ENCODE measurements at places on chromosomes 2 and 18. TPM values are rescaled to one million over a fixed set of nuclear protein-coding genes. Genes with fewer than 3 reads are reported as not detected.

The CAVIN2 gene
- total RNA-seq = not detected

- H3K36me3 ChIP-seq = no peaks in the 10 kb centered on the region
- no peak for DNase-seq
- H3K4me1 ChIP-seq = peaks cover 2% of the 10 kb centered on the region
These were observed 260.4 kb downstream of the METTL4 start for GRCh38 chr18:2310886-2311285.

GRCh38 chr2:16661936-16662839 is 3.4 kb downstream of the CYRIA start:
- peaks cover 11% of the 10 kb centered on the region for H3K4me1 ChIP-seq
- H3K36me3 ChIP-seq = no peaks in the 10 kb centered on the region
- H3K27me3 ChIP-seq = peaks cover 10% of the 10 kb centered on the region
- DNase-seq = no peak

- H3K36me3 ChIP-seq = no peaks in the 10 kb centered on the region
- H3K27me3 ChIP-seq = no peaks in the 10 kb centered on the region
- no peak overlapping the region for H3K27ac ChIP-seq
These were observed 47.5 kb downstream of the ADCY3 start for GRCh38 chr2:24872344-24873115.

DNA sequence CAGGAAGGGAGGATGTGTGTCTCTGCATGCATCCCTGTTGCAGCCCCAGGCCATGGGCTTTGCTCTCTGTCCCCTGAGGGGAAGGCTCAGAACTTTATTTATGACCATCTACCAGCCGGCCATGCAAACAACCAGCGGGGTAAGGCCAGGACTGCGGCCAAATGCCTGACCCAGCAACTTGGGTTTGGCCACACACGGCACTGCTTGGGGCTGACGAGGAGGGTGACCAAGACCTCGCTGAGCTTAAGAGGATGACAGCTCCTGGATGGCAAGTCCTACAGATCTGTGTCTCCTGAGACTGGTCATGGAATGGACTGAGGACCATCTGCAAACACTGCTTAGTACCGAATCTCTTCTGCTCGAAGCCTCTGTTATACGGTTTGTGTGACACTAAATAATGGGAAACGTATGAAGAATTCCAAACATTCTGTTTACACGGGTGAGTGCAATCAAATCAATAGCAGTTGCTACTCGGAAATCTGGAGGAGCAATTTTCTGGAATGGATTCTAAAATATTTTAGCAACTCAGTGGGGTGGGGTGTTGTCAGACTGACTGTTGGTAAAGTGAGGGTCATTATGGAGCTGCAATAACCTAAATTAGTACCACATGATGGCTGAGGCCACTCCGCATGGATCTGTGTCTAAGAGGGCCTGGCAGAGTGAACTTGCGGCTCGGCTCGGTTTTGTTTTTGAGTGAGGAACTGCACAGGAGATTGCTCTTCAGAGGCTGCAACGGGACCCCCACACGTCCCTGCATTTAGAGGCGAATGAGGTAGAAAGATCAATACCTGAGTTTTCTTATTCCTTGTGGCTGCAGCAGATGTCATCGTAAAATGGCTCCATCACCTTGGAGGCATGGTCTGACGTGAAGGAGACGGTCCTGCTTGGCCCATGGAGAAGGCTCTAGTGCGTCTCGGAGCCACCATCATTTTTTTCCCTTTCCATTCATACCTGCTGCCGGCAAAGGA is 26.6 kb downstream of the TMEM18 start:
- DNase-seq = no peak
- no peaks in the 10 kb centered on the region for H3K36me3 ChIP-seq
- no peaks in the 10 kb centered on the region for H3K27me3 ChIP-seq
- H3K4me1 ChIP-seq = no peaks in the 10 kb centered on the region
- no peak overlapping the region for H3K27ac ChIP-seq
- no peak overlapping the region for H3K4me3 ChIP-seq

GRCh38 chr2:222322236-222322635 is 23.4 kb upstream of the PAX3 start:
- no peak for DNase-seq
- peaks cover 4% of the 10 kb centered on the region for H3K27me3 ChIP-seq
- H3K27ac ChIP-seq = no peak overlapping the region
- H3K36me3 ChIP-seq = no peaks in the 10 kb centered on the region

All from Caco-2 (cell line).